ENCODE measurements at places on chromosomes 11 and 22.

GRCh38 chr11:126743628-126744027, 256.9 kb downstream of the KIRREL3 start:
- no peak for DNase-seq

GRCh38 chr11:133403900-133404299, 128.4 kb downstream of the OPCML start:
- no peak for DNase-seq

GRCh38 chr11:103453126-103453525, 343.9 kb downstream of the DYNC2H1 start:
- no peak for DNase-seq

DNA sequence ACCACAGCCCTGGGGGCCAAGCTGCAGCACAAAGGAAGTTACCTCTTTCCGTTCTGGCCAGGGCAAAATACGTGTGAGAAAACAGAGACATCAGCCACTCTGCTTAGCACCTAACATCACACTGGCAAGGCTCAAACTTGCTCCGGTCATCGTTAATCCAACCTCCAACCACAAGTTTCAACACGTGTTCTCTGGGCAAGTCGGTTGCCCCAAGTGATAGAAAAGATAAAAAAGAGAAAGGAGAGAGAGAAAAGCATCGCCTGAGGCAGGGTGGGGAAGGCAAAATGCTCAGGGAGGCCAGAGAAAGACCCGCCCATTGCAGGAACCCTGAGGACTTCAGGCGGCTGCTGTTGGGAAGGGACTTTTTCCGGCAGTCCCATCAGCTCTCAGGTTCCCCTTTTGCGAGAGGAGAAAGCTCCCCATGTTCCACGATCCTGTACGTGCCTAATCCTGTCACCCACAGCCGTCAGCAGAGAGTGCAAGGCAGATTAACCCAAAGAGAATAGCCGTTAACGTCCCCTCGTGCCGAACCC, 18.5 kb upstream of the B4GALNT4 start:
- no peak for DNase-seq

DNA sequence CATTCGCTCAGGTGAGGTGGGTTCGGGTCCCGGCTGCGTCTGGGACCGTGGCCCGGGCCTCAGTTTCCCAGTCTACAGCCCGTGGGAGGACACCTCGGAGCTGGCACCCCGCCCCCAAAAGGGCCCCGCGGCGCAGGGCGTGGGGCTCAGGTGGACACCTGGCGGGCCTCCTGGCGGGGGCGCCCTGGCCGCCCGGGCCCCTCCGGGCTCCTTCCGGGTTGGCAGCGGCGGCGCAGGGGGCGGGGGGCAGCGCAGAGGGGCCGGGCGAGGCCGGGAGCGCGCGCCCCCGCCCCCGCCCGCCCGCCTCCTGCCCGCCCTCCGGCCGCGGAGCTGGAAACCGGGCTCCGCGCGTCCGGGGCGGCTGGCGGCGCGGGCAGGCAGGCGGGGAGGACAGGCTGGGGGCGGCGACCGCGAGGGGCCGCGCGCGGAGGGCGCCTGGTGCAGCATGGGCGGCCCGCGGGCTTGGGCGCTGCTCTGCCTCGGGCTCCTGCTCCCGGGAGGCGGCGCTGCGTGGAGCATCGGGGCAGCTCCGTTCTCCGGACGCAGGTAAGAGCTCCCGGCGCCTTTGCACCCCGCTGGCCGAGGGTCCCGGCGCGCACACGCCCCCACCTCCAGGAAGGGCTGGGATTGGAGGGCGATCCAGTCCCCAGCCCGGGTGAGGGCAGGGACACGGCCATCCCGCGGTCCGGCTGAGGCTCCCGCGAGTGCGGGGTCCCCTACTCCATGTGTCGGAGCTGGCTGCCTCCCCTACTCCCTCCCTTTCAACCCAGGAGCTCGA, at the start of gene EMID1:
Gene EMID1 (plus strand): TSS at position 303 of the 778 bp plus-strand sequence. CDS start 143 bp downstream, at position 446.
- no peak for DNase-seq

DNA sequence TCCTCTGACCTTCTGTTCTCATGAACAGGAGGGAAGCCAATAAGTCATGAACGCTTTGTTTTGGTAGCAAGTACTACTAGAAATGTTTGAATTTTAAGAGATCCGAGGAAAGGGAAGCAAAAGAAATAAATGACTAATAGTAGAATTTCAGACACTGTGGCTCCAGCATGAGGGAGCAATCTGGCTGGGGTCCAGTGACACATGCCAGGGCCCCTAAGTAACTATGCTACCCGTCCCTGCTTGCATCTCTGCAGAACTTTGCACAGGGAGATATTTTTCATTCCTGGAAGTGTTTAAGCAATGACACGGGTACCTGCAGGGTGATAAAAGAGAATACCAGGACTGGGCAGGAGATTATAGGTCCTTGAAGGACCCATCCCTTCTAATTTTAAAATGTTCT, 7.3 kb upstream of the ADAMTS8 start:
- DNase-seq, result no peak

DNA sequence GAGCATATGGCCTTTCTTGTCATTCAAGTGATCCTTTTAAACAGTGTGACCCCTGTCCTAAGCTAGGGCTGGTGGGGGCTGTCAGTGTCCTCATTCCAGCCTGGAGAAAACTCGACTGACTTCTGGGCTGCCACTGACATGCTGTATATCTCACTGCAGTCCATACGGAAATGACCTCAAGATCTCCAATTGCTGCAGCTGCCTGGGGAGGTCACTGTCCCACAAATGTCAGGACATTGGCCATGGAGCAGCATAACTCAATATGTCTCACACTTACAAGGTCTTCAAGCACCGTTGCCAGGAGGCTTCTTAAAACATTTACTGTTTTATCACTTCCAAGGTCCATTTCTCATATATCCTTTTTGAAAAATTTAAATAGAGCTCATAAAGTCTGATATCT, 27.8 kb upstream of the CSNK2A3 start:
- no peak for DNase-seq

DNA sequence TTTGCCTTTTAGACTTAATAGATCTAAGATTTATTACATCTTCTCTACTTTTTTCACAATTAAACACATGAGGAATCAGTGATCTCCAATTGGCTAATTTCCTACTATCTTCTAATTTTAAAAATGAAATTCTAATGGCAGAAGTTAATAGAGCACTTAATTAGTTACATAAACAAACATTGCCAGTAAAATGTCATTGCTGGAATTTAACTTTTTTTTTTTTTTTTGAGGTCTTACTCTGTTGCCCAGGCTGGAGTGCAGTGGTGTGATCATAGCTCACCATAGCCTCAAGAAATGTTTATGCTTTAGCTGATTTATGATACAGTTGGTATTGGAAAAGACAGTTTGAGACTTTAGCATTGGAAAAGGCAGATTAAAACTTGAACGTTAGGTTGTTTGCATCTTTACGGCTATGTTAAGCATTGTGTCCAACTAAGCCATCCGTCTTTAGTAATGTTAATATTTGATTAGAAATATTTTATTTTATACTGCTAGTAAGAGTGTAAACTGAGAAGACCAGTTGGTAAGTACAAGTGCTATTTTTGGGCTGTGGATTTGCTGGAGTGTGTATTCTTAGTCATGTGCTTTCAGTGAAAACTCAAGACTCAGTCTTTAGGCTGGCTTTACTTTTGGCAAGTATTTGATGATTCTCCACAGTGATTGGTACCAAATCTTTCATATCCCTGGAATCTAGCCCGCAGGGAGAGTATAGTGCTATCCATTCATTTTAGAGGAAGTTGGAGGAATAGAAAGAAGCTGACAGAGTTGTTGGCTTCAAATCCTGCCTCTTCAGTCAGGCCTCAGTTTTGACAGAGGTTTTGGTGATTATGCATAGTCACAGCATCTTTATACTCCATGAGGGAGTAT, 4.5 kb downstream of the ANO5 start:
- no peak for DNase-seq

- no peak for DNase-seq
Measured at GRCh38 chr11:113385749-113386148, 1.8 kb upstream of the ANKK1 start.
